Muscle of leg (tissue), 16 donors: ENCODE measurements at places on chromosomes 7 and 10. TPM values are rescaled to one million over a fixed set of nuclear protein-coding genes. Genes with fewer than 3 reads are reported as not detected.

The ABCB1 gene
- polyA plus RNA-seq = 0.42 TPM

The ZNF727 gene
- polyA plus RNA-seq = not detected

The INHBA gene
- 4.8 TPM for polyA plus RNA-seq

The GJD4 gene
- polyA plus RNA-seq = 1.4 TPM

- DNase-seq = peak; percentile 91
- peaks cover 43% of the 10 kb centered on the region for H3K4me1 ChIP-seq
- H3K27me3 ChIP-seq = no peaks in the 10 kb centered on the region
- peak overlapping the region; percentile 90 for H3K27ac ChIP-seq
- H3K4me3 ChIP-seq = no peak overlapping the region
Observed at GRCh38 chr10:102660888-102661657, 16.8 kb downstream of the TRIM8 start.

- no peaks in the 10 kb centered on the region for H3K4me1 ChIP-seq
- no peak overlapping the region for H3K4me3 ChIP-seq
- no peak for DNase-seq
- H3K27me3 ChIP-seq = no peaks in the 10 kb centered on the region
Observed at GRCh38 chr7:138515001-138515528, 55.0 kb downstream of the TRIM24 start.

DNA sequence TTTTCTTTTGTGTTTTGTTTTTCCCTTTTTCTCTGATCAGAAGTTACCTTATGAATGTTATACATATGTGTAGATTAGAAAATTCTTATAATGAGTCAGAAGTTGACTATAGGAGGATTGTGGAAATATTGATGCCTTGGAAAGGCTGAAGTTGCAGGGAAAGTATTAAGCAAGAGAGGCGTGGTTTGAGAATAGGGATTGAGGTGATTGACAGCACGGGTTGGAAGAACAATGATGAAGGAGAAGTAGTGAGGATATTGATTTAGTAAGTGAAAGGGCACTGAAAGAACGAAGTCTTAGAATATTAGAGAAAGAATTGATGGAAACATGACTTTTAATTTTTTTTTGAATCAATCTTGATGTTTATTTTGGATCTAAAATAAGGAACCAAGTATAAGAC lies 176.0 kb downstream of the EXOC4 start:
- H3K36me3 ChIP-seq = no peaks in the 10 kb centered on the region
- no peak overlapping the region for H3K4me3 ChIP-seq
- DNase-seq = no peak
- no peaks in the 10 kb centered on the region for H3K4me1 ChIP-seq
- no peak overlapping the region for H3K27ac ChIP-seq

- no peak for DNase-seq
- no peaks in the 10 kb centered on the region for H3K27me3 ChIP-seq
- no peaks in the 10 kb centered on the region for H3K36me3 ChIP-seq
- H3K4me1 ChIP-seq = no peaks in the 10 kb centered on the region
- H3K4me3 ChIP-seq = no peak overlapping the region
Observed at GRCh38 chr7:85156661-85157208, 30.1 kb downstream of the SEMA3D start.

GRCh38 chr7:143289421-143289820 lies 1.3 kb downstream of the CASP2 start:
- peaks cover 31% of the 10 kb centered on the region for H3K36me3 ChIP-seq
- peak overlapping the region; percentile 97 for H3K27ac ChIP-seq
- H3K27me3 ChIP-seq = no peaks in the 10 kb centered on the region
- H3K4me3 ChIP-seq = peak overlapping the region; percentile 95

DNA sequence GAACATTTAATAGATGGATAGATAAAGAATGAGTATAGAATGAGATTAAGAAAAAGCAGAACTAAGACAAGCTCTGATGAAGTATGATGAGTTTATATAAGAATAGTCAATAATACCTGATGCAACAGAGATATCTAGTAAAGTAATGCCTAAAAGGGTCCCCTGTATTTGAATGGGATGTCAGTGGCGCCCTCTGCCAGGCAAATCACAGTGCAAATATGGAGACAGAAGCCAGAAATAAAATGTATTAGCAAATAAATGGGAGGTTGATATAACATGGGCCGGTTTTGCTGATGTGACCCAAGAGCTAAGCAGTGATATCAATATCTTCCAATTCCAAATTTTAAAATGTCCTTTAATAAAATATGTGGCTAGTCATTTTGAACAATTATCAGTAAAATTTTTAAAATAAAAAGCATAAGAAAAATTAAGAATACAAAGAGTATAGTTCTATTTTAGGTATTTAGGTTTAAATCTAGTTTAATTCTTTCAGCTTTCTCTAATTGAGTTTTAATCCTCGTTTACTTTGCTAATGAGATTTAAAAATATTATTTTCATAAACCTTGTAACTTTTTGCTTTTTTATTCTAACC lies 62.6 kb downstream of the ADK start:
- DNase-seq = peak; percentile 62
- H3K27me3 ChIP-seq = no peaks in the 10 kb centered on the region
- no peak overlapping the region for H3K4me3 ChIP-seq
- H3K4me1 ChIP-seq = peaks cover 5% of the 10 kb centered on the region

DNA sequence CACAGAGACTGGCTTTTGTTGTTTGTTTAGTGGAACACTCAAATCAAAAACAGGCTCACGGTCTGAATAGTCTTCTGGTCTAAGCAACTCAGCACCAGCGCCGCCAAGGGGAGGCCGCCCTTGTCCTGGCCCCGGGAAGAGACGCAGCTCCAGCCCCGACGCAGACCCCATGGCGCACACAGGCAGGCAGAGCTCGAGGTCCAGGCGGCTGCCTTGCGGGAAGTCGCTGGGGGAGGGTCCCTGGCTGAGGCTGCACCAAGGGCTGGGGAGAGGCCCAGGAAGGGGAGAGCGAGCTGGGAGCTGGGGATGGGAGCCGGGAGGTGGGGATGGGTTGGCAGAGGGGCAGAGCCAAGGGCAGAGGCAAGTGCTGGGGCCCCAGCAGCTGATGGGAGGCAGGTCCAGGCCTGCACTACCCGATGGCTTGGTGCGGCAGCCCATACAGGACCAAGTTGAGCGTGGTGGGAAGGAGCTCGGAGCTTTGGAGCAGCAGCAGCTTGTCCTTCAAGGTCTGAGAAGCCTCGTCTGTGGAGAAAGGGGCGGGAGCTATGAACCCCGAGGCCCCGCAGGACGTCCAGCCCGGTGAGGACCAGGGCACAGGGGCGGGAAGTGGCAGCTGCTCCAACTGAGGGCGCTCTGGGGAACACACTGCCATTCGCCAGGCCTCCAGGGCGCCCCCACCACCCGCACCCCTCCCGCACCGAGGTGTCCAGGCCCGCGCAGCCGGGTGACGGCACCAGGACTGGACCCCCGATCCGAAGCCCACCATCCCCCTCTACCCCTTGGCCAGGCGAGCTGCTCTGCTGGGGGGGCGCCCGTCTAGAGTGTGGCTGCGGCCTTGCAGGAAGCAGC lies 22.7 kb upstream of the NKX6-2 start:
- H3K4me1 ChIP-seq = no peaks in the 10 kb centered on the region
- H3K36me3 ChIP-seq = no peaks in the 10 kb centered on the region
- H3K4me3 ChIP-seq = no peak overlapping the region
- DNase-seq = no peak
- no peak overlapping the region for H3K27ac ChIP-seq
- H3K27me3 ChIP-seq = peaks cover 38% of the 10 kb centered on the region

GRCh38 chr10:26628395-26628794 lies 69.1 kb upstream of the PDSS1 start:
- H3K27me3 ChIP-seq = no peaks in the 10 kb centered on the region
- no peaks in the 10 kb centered on the region for H3K4me1 ChIP-seq
- no peak for DNase-seq
- no peak overlapping the region for H3K27ac ChIP-seq
- H3K4me3 ChIP-seq = no peak overlapping the region
